ENCODE measurements at places on chromosomes 3 and 15. TPM values are rescaled to one million over a fixed set of nuclear protein-coding genes. Genes with fewer than 3 reads are reported as not detected.

LTK gene
- total RNA-seq = 3.7 TPM

SPINT1 gene
- total RNA-seq = 3.8 TPM

COMMD2 gene
- total RNA-seq = 38.0 TPM

ITIH1 gene
- total RNA-seq = not detected

CAPN3 gene
- total RNA-seq = 20.1 TPM

ARID3B gene
- total RNA-seq = 32.9 TPM

CCNB2 gene
- total RNA-seq = 0.44 TPM

Data from CD4-positive, alpha-beta memory T cell (primary cell).